ENCODE measurements at places on chromosomes 3 and 15.
A peak's percentile ranks its signal among the peaks of the same experiment; 100 is the strongest.

- no peak for DNase-seq
Measured at GRCh38 chr3:159857840-159858239, 130.8 kb upstream of the IL12A start.

DNA sequence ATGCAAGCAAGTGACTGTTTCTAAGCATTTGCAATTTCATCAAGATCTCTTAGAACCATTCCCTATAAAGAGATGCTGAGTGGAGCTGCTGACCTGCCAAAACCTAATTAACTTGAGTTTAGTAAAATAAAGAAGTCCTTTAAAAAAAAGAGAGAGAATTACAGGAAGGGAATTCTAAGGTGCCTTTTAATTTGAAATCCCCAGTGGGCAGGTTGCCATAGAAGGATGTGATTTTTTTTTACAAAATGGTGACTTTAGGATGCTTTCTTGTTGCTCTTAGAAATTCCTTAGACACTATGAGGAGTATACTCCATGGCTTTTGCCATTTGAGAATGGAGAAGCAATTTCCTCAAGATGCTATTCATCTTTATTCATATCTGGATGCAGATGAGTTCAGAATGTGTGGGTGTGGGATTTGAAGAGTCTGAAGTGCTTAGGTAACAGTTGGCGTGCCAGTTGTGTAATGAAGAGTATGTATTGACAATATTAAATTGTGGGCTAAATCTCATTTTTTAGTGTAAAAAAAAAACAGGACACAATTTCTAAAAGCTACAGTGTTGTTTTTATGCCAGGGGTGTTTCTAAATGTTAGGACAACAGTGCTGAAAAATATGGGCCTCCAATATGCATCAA lies 13.6 kb downstream of the LRRC3B start:
- peak; percentile 47 for DNase-seq

DNA sequence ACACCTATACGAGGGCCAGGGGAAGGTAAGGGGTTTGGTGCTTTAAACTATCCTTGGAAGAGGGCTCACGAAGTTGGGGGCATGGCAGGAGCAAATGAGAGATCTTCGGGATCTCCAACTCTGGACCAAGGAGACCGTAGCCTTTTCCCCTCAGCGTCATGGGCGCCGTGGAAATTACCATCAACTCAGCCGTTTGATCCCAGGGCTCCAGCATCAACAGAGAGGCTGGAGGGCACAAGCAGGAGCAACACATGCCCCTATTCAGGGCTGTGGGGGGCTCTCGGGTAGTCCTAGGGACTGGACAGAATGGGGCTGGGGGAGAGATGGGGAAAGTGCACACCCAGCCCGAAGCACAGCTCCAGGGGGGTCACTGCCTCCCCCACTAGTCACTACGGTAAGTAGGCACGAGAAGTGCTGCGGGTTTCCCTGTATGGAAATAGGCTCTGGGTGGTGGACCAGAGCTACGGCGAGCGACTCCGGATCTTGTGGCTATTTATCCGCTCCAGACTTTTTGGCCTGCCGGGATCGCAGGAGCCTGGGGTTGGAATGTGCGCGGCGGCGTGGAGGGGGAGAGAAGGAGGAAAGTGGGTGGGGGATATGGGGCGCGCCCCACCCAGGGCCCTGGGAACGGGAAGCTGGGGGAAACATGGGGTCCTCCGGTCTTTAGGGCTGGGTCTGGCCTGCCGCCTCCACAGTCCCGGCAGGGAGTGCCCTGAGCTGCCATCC lies 539 bp upstream of the LAMB2 start:
- peak; percentile 86 for DNase-seq

GRCh38 chr3:76624164-76624563 lies 415.7 kb upstream of the ROBO2 start:
- no peak for DNase-seq

GRCh38 chr15:78850941-78851755 lies 21.5 kb upstream of the MORF4L1 start:
- peak; percentile 70 for DNase-seq

- DNase-seq = no peak
Measured at GRCh38 chr3:174498638-174499037, 360.5 kb upstream of the NAALADL2 start.

DNA sequence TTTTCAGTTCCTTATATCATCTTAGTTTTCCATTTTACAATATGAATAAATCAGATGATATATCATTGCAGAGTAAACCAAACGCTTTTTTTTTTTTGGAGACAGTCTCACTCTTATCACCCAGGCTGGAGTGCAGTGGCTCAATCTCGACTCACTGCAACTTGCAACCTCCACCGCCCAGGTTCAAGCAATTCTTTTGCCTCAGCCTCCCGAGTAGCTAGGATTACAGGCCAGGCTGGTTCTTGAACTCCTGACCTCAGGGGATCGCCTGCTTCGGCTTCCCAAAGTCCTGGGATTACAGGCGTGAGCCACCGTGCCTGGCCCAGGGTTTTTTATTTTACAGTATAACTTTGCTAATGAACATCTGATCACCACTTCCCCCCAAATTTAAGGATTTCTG lies 5.9 kb upstream of the EBLN2 start:
- no peak for DNase-seq

DNA sequence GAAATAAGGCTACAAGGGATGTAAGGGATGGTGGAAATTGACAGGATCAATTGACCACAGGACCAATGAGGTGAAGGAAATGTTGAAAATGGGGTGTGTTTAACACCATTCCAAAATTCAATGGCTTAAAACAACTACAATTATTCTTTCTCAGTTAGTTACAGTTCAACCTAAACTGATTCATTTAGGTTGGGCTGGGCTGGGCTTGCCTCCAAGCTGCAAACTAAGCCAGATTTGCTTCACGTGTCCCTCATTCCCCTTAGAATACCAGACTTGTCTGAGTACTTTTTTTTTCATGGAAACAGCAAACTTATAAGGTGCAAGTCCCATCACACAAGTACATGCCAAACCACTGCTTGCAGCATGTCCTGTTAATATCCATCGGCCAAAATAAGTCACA lies 280.1 kb downstream of the NEK10 start:
- DNase-seq = no peak

DNA sequence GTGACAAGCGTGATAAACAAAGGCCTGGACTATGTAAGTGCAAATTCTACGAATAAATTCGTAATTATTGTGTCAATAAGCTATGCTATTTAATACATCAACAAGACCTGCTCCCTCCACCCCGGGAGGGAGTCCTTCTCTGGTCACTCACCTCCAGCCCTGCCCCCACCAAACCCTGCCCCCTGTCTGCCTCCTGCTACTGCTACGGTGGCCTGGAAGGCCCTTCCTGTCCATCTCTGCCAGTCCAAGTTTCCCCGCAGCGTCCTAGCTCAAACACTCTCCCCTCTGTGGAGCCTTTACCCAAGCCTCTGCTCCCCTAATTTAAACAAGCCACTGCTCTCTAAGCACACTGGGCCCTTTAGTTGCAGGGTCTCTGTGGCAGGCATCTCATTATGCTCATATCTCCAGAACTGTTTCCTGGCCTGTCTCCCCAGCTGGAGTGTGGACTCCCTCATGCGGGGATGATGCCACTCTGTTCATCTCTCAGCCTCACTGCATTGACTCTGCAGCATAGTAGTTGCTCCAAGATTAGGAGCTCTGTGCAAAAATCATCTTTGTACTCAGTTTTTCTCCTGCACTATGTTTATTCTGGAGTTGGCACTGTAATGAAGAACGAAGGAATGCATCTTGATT lies 241.2 kb downstream of the NTRK3 start:
- peak; percentile 34 for DNase-seq

DNA sequence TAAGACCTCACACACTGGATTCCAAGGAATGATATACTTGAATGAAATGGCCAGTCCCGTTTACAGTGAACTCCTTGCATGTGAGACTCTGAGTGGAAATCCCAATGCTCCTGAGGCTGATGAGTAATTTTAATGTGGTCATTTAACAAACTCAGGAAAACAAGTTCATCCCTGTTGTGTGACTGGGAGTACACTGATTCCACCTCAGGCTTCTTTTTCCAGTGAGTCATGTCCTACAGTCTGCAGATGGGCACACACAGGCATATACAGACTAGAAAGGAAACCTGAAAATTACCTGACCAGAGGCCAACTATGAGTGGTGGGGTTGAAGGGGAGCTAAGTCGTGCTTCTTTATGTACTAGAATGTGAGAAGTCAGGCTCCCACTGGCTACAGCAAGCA lies 5.8 kb downstream of the SQOR start:
- DNase-seq = no peak

- no peak for DNase-seq
Measured at GRCh38 chr15:66772604-66773128, 70.6 kb downstream of the SMAD6 start.

Measured in Ammon's horn (tissue), 1 donor.